ENCODE measurements at places on chromosomes 4 and X. TPM values are rescaled to one million over a fixed set of nuclear protein-coding genes. Genes with fewer than 3 reads are reported as not detected.

Gene CTAG1B
- not detected for total RNA-seq

Gene UGT2B10
- total RNA-seq = not detected

Gene RGN
- total RNA-seq = not detected

Gene FAM193A
- total RNA-seq = 21.1 TPM

Gene FAM9B
- not detected for total RNA-seq

Gene FAM47E
- total RNA-seq = not detected

Gene CPEB2
- 8.0 TPM for total RNA-seq

Gene RWDD4
- total RNA-seq = 29.2 TPM

Gene TEX13C
- total RNA-seq = not detected

Gene PROM1
- 0.29 TPM for total RNA-seq

Gene COQ2
- total RNA-seq = 23.9 TPM

Gene STIM2
- total RNA-seq = 44.7 TPM

Gene F8A1
- 43.8 TPM for total RNA-seq

Gene FGG
- not detected for total RNA-seq

Gene FTSJ1
- 109 TPM for total RNA-seq

Gene RBMX2
- total RNA-seq = 27.2 TPM

Gene TMEM35A
- total RNA-seq = not detected

Gene TSPAN6
- total RNA-seq = 0.19 TPM

Gene CXCL9
- 0.70 TPM for total RNA-seq

Gene CYLC1
- total RNA-seq = not detected

Gene MGAT4D
- not detected for total RNA-seq

Gene C4orf50
- total RNA-seq = 0.17 TPM

Gene MAGED1
- 33.5 TPM for total RNA-seq

Gene RHOXF1
- total RNA-seq = not detected

Gene TXK
- 7.3 TPM for total RNA-seq

Gene CLIC2
- total RNA-seq = 0.32 TPM

Gene ARSD
- 1.3 TPM for total RNA-seq

Gene NIPAL1
- total RNA-seq = 1.2 TPM

Gene PAGE1
- not detected for total RNA-seq

Gene ARHGAP6
- total RNA-seq = not detected

Gene ZNF81
- 5.5 TPM for total RNA-seq

Gene CNGA1
- total RNA-seq = 0.38 TPM

Gene CWH43
- not detected for total RNA-seq

Gene SASH3
- total RNA-seq = 130 TPM

Gene STATH
- total RNA-seq = not detected

Gene STK26
- 61.8 TPM for total RNA-seq

Gene IQCM
- not detected for total RNA-seq

Gene CXorf65
- total RNA-seq = 7.2 TPM

All from activated CD8-positive, alpha-beta memory T cell treated with anti-CD3 and anti-CD28 coated beads for 36 hours (primary cell).